Activated T-cell treated with anti-CD3 and anti-CD28 coated beads, Interleukin-2, amount 50 U/mL, for 72 hours (primary cell): ENCODE measurements at places on chromosomes 16 and 17.

DNA sequence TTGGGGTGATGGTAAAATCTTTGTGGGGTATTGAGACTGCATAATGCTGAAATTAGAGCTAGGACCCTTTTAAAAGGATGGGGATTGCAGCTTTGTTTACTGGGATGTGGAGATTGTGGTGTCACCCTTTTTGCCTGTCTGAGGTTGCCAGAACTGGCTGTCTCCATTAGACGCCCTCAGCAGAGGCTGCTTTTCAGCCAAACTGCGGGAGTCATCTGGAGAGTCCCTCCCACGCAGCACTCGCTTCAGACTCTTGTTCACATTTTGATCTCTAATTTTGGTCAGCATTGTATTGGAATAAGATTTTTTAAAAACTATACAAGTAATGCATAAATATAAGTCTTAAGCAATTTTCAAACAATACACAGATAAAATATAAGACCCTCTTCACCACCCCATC is 27.9 kb upstream of the JPT2 start:
- DNase-seq, result no peak

- DNase-seq, result peak; percentile 55
Measured at GRCh38 chr16:10266809-10267208, 84.6 kb upstream of the GRIN2A start.

DNA sequence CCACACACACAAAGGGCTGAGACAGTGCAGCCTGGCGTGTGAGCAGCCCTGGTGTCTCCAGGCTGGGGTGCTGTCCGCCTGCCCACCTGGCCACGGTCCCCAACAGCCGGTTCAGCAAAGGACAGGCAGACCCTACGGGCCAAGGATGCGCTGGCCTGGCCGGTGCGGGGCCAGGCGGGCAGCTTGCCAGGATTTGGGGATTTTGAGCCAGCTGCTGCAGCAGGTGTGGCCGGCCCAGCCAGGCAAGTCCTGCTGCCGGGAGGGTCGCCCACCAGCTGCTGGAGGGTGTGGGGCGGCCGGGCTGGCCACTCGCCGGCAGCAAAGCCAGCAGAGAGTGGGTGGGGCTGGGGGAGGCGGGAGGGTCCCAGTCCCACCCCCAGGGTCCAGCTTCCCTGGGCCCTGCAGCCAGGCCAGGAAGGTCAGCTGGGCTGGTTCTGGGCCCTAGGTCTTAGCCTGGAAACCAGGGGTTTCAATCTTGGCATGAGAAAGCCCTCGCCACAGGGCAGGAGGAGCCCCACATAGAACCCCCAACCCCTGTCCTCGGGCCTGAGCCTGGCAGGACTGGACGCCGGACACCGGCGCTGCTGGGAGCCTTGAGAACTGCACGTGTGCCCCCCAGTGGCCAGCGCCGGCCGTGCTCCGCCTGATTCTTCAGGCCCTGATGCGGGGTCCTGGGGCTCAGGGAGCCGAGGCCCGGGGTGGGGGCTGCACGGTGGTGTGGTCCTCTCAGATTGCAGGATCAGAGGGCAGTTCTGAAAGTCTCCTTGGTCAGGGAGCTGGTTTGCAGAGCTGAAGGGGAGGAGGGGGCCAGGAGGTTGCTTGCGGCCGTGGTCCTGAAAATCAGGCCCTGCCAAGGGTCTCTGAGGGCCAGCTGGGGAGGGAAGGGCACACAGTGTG is 17.6 kb upstream of the SSTR5 start:
- DNase-seq, result peak; percentile 47

DNA sequence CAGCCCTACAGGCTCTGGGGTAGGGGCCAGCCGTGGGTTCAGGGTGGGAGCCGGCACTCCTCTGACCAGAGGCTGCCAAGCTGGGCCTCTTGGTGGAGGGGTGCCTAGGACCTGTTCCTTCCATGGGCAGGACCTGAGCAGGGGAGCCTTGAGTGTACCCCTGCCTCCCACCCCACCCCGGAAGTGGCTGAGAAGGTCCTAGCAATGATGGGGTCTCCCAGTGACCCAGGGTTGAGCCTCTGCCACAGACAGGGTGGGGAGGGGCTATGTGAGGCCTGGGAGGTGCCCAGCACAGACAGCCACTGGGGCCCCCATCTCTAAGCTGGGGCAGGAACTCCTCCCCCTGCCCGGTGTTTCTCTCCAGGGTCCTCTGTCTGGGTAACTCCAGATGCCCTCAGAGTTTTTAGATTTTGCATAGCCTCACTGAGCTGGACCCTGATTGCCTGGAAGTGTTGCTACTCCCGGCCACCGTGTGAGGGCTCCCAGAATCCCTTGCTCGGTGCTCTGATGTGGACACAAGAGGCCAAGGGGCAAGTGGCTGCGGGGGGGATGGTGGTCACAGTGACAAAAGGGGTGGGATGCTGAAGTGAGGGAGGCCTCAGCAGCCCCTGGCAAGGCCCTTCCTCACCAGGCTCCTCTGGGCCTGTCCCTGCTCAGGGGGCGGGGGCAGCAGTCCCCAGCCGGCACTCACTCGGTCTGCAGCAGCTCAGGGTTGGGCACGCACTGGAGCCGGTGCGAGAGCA is 6.4 kb upstream of the MTSS2 start:
- DNase-seq, result no peak

DNA sequence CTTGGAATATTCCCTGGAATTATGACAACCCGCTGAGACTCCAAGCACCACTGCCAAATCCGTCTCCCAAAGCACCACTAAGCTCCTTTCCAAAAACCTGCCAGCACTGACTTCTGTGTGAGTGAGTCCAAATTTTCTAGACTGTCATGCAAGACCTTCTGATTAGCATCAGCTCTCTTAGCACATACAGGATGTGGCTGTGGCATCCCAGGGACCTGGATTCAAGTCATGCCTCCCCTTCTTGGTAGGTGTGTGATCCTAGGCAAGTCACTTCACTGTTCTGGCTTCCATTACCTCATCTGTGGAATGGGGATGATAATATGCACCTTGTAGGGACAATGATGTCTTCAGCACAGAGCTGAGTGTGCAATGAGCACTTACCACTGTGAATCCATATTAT is 38.3 kb upstream of the USP7 start:
- no peak for DNase-seq

GRCh38 chr16:71973001-71973400 is 27.2 kb downstream of the PKD1L3 start:
- DNase-seq, result no peak

- no peak for DNase-seq
Measured at GRCh38 chr16:88608076-88608475, 30.3 kb upstream of the IL17C start.

- no peak for DNase-seq
Measured at GRCh38 chr16:65064131-65064530, 57.7 kb downstream of the CDH11 start.

- peak; percentile 42 for DNase-seq
Measured at GRCh38 chr17:78125138-78125913, 3.2 kb downstream of the TMC6 start.

- DNase-seq, result peak; percentile 42
Measured at GRCh38 chr17:35117984-35118383, 1.7 kb downstream of the RAD51D start.

DNA sequence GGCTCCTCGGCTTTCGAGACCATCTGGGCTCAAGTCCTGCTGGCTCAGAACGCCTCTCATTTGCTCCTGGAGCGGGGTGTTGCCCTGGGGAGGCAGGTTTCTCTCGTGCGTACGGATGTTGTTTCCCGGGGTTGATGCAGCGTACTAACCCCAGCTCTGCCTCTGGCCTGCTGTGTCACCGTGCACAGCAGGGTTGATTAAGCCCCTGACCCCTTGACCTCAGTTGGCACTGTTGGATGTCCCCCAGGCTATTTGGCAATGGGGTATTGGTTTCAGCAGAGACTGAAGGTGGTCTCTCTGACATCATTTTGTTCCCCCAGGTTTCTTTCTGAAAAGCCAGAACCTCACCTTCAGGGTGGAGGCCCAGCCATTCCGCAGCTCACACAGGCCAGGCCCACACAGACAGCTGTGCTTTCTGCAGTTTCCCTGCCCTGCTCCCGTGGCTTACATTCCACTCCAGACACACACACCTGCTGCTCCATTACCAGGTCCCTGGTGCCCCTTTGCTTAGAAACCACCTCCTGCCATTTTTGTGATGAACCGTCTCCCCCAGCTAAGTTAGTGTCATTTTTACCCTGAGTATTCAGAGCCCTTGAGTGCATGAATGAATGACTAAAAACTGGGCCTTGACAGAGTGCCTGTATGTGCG is 233.5 kb downstream of the CCDC182 start:
- DNase-seq, result no peak

DNA sequence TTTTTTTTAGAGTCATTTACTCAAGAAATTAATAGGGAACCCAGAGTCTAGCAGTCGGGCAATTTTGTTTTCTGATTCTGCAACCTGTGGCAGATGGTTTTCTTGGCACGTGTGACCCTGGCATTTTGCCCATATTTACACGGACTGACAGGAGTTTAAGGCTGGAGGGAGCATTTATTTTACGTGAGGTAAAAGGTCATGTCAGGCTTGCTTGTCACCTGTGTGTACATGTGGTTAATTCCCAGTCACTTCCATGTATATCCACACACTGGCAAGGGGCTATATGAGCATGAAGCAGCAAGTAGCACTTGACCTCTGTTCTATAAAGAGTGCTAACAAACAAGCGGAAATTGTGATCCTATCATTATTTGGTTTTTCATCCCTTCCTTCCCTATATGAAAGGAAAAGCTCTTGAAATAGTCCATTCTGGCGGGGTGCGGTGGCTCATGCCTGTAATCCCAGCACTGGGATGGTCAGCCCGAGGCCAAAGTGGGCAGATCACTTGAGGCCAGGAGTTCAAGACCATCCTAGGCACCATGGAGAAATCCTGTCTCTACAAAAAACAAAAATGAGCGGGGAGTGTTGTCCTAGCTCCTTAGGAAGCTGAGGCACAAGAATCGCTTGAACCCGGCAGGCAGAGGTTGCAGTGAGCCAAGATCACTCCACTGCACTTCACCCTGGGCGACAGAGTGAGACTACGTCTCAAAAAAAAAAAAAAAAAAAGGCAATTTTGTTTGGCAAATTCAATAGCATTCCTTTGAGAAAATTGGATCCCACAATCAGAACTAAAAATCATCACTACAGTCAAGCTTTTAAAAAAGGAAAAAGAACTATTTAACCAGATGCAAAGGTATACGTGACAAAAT is 2.1 kb downstream of the SPAG9 start:
- DNase-seq, result no peak

DNA sequence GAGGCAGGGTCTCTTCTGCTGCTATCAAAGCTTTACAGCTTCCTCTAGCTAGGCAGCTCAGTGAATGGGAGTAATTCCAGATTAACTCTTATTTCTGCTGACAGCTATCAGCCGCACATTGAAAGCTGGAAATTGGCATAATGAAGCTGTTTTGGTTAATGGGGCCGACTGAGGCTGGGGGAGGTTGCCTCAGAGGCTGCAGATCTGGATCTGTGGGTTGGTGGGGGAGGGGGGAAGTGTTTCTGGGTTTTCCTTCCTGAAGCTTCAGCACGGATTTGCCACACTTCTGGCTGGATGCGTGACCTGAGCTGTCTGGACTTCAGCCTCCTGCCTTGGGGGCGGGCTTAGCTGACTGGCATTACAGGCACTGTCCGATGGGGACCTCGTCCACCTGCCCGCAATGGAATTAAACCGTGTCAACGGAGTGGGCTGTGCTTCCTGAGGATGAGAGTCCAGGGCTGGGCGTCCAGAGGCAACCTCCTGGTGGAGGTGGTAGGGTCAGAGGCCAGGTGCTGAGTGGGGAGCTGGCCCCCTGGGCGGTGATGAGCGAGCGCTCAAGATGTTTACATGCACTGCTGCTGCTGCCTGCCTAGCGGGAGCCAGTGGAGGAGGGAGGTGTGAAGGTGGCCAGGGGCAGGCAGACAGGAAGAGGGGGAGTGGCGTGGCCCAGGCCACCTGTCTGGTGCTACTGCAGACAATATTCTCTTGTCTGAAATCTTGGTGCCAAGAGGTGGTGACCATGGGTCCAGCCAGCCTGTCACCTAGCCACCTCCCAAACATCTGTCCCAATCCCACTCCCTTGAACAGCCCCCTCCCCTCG is 6.7 kb upstream of the ABCC3 start:
- DNase-seq, result no peak

DNA sequence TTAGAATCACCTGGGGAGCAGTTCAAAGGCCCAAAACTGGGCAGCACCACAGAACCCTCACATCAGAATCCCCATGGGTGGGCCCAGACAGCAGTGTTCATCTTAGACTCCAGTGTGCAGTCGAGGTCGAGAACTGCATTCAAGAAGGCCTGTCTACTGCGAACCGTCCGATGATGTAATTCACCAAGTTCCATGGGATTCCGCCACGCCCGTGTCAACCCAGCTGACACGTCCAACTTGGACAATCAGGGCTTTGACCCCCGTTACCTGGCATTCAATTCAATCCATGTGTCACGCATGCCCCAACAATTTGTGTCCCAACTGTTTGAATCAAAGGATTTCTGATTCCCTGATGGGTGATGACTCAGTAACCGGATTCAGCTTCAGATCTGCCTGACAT is 9.2 kb downstream of the HSBP1 start:
- no peak for DNase-seq

DNA sequence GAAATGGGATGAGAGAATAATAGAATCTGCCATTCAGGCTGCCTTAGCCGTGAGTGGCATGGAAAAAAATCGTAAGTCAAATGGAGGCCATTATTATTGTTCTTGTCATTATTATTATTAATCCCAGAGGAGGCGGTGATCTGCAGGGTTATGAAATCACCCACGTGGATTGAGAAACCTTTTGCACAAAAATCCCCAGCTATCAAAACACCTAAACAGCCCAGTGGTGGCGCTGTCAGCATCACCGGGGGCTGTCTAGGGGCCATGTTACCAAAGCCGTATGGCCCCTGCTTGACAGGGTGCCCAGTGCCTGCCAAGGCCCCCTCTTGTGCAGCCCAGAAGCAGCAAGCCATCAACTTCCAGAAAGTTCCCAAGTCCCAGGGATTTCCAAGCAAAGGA is 25.2 kb downstream of the CNGB1 start:
- no peak for DNase-seq

DNA sequence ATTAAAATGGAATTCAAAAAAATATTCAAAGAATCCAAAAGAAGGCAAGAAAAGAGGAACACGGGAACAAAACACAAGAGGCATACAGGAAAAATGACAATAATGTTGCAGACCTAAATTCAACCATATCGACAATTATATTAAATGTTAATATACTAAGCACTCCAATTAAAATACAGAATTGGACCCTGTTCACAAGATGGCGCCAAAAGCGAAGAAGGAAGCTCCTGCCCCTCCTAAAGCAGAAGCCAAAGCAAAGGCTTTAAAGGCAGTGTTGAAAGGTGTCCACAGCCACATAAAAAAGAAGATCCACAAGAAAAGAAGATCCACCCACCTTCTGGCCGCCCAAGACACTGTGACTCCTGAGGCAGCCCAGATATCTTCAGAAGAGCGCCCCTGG is 6.3 kb upstream of the XAF1 start:
- DNase-seq, result no peak
